ENCODE measurements at places on chromosomes 5 and 9. TPM values are rescaled to one million over a fixed set of nuclear protein-coding genes. Genes with fewer than 3 reads are reported as not detected.

GRCh38 chr5:124747791-124748686 lies 1.6 kb upstream of the ZNF608 start:
- no peak for DNase-seq

GRCh38 chr5:115289104-115289503 lies 7.3 kb downstream of the CCDC112 start:
- no peak for DNase-seq

- peak; percentile 70 for DNase-seq
Observed at GRCh38 chr5:76542887-76543690, 80.1 kb downstream of the F2RL2 start.

DNA sequence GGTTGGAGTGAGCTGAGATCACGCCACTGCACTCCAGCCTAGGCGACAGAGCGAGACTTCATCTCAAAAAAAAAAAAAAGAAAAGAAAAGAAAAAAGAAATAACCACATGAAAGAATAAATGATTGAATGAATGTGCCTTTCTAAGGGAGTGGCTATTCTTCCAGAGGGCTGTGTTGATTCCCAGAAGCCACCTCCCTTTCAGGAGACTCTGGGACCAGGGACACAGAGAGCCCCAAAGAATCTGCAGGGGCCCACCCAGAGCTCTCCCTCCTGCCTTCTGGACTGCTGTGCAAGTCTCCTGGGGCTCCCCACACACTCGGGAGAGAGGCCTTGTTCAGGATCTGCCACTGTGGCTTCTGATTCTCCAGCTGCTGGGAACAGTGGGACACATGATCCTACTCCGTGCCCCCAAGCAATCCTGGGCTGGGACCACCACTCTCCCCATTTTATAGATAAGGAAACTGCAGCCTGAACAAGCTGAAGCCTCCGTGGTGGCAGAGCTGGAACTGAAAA lies 23.6 kb downstream of the CAMK2A start:
- no peak for DNase-seq

DNA sequence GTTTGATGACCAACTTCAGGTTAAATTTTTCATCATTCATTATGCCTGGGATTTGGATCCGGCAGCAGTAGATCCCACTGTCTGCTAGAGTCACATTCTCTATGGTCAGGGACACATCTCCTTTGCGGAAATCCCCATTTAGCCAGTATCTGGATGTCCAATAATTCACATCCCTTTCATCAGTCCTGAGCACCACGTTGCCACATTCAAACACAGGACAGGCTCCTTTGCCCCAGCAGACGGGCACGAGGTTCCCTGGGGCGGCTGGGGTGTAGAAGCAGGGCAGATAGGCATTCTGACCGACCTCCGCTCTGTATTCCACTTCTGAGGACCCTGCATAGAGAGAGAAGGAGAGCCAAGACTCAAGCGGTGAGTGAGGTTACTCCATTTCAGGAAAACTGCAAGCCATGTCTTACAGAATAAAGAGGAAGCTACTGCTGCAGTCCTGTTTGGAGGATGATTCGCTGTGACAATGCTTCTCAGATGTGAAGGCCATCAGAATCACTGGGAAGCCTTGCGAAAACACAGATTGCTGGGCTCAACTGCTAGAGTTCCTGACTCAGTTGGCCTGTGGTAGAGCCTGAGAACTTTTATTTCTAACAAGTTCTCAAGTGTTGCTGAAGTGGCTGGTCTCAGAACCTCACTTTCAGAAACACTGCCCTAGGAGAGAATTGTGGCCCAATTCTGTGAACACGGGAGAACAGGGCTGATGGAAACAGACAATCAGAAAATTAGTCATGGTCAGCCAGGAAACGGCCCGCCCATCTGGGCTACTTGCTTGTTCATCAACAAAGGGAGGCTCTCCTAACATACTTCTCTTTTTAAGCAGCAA lies 2.0 kb downstream of the HAVCR2 start:
- DNase-seq = no peak

DNA sequence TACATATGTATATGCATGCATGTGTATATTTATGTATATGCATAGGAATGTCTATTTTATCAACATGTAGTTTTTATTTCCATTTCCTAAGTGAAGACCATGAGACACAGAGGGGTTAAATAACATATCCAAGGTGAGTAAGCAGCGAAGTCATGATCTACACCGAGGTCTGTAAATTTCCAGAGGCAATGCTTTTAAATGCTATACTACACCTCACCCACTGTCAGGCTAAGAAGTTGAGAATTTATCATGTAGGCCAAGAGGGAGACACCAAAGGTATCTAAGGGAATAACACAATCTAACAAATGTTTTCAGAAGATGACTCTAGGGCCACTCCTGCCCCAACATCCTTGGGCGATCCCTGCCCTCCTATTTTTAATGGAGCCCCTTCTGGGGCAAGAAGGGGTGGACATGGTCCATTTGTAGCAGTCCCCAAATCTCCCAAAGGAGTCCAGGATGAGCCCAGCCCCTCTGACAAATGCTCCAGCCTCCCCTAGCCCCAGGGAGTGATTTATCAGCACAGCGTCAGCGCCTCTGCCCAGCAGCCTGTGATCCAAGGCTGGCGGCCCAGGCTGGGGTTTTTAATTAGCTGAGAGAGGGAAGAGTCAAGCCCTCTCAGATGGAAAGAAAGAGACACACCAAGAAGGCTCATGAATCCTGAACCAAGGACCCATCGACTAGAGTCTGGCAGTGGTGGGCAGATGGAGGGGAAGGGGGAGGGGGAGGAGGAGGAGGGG lies 339.9 kb downstream of the ASTN2 start:
- no peak for DNase-seq

DNA sequence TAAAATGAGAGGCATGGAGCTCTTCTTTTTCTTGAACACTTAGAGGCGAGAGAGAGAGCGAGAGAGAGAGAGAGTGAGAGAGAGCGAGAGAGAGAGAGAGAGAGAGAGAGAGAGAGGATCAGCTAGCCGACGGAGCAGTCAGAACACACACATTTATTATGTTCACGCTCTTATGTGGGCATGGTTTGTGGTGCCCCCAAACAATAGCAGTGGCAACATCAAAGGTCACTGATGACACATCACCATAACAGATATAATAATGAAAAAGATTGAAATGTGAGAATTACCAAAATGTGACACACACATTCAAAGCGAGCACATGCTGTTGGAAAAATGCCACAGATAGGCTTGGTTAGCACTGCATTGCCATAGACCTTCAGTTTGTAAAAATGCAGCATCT lies 116.1 kb downstream of the KDM4C start:
- DNase-seq = no peak

DNA sequence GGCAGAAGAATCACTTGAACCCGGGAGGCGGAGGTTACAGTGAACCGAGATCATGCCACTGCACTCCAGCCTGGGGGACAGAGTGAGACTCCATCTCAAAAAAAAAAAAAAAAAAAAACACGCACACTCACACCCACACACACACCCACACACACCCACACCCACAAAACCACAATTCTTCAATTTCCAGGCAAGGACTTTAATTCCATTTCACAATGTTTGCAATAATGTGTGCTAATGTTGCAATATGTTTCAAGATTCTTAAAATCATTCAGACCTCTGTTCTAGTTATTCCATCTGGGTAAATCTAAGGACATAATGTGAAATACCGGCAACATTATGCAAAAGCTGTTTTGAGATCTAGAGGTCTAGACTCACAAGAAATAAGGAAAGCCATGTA lies 28.3 kb downstream of the CCDC69 start:
- no peak for DNase-seq

DNA sequence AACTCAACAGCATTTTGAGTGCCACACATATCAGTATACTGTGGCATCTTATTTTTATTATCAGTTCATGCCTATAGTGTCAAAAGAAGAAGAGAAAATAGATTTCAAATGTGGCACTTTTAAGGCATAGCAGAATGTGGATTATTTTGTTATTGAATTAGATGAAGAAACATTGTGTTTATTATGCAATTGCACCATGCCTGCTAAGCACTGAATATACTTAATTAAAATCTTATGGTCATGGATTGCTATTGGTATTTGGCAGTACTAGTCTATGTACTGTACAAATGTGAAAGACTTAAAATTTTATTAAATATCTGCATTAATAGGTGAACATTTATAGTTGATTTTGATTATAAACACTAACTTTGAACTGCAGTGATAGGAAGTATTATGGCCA lies 128.8 kb downstream of the FER start:
- no peak for DNase-seq

GRCh38 chr9:82170866-82171265 lies 182.3 kb downstream of the SPATA31D1 start:
- no peak for DNase-seq

DNA sequence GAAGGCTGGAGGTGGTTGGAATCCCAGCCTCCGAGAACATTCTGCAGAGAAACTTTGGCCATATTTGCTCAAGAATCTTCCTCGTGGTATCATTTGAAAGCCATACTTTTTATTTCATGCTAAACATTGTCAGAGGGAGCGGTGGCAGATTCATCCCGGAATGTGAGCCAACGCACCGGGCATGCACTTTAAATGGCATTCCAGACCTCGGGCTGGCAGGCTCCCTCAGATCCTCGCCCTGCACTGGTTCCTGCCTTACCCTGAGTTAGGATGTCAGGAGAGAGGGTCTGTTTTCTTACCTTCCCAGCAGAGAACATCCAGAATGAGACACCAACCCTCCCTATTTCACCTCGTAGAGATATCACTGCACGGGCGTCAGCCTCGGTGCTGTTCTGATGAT lies 33.8 kb downstream of the GDNF start:
- DNase-seq = no peak

GRCh38 chr9:18056993-18057369 lies 417.0 kb upstream of the ADAMTSL1 start:
- no peak for DNase-seq

DNA sequence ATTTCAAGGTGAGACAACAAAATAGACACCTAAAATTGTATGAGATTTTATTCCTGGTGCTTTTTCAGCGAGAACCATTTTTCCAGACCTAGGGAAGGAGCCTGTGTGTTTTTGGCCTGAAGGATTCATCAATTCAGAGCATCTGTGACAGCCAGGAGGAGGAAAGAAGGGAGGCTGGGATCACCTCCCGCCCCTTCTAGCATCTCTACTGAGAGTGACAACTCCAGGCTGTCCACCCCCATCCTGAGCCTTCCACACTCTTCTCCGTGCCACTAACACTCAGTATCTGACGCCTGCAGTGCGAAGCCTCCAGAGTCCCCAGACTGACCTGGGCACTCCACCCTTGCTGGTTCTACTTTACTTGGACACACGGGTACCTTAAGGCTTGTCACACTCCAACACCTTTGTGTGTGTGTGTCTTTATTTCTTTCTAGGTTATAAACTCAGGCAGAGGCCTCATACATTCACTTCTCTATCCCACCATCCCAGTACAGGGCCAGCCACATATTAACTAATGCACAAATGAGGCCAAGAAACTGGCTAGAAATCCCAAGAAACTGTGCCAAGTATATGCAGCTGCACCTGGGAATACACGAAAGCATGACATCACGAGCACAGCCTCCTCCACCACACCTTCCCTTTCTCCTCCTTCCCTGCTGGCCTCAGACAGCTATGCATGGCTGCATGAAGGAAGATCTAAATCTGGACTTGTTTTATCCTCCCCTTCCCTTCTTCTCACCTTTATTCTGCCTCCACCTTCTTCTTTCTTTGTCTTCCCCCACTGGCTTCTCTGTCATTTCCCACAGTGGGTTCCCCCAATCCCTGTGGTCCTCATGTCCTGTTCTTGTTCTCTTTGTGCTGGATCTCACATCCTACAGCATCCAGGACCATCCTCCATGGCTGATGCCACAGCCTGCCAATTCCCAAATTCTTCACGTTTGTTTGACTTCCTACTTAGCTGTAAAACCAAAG lies 16.0 kb downstream of the S1PR3 start:
- no peak for DNase-seq

GRCh38 chr9:121950441-121950840 lies 142.7 kb downstream of the TTLL11 start:
- no peak for DNase-seq

Gene GPR150
- total RNA-seq = 1.6 TPM

Gene ATP10B
- total RNA-seq = not detected

Gene SCGB3A2
- total RNA-seq = not detected

Gene LCN1
- total RNA-seq = not detected

Gene PRUNE2
- total RNA-seq = not detected
